ENCODE measurements at places on chromosomes 16 and 17. TPM values are rescaled to one million over a fixed set of nuclear protein-coding genes. Genes with fewer than 3 reads are reported as not detected.

- peaks cover 6% of the 10 kb centered on the region for H3K4me1 ChIP-seq
- H3K36me3 ChIP-seq = no peaks in the 10 kb centered on the region
- no peaks in the 10 kb centered on the region for H3K27me3 ChIP-seq
Measured at GRCh38 chr17:66187718-66188117, 4.2 kb downstream of the CEP112 start.

The BTBD17 gene
- total RNA-seq = not detected

DNA sequence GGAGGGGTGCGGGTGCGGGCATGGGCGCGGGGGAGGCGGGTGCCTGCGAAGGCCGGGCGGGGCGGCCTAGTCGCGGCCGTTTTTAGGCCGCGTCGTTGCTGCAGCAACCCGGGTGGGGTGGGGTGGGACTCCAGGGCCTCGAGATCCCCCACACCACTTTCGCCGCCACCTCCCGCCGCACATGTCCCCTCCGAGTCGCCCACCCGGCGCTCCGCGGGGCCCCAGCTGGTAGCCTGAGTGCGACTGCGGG lies 11.3 kb downstream of the TBX2 start:
- peak overlapping the region; percentile 63 for H3K4me3 ChIP-seq
- DNase-seq = no peak
- no peaks in the 10 kb centered on the region for H3K27me3 ChIP-seq
- peaks cover 19% of the 10 kb centered on the region for H3K4me1 ChIP-seq

The KCNJ18 gene
- total RNA-seq = not detected

The TBC1D3K gene
- not detected for total RNA-seq

DNA sequence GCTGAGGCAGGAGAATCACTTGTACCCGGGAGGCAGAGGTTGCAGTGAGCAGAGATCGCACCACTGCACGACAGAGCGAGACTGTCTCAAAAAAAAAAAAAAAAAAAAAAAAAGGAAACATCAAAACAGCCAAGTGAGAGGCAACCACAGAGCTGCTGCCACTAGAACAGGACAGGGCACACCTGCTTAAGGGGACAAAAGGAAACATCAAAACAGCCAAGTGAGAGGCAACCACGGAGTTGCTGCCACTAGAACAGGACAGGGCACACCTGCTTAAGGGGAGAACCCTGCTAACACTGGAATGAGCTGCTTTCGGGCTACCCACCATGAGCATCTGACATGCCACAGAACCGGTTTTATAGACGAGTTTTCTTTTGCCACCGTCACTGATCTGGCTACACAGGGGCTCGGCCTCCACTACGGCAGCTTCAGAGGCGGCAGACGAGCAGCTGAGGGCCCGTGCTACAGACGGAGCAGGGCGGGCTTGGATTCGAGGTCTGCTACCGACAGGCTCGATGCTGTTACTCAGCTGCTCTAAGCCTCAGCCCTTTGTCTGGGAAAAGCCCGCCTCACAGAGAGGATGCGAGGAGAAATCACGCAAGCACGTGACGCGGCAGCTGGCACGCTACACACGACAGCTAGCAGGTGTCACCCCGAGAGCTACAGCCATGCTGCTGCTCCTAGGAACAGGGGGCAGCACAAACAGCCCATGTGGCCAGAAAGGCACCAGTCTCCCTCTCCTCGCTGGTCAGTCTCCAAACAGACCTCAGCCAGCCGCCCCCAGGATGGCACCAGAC lies 2.0 kb downstream of the P4HB start:
- H3K27ac ChIP-seq = peak overlapping the region; percentile 93
- no peaks in the 10 kb centered on the region for H3K36me3 ChIP-seq
- H3K27me3 ChIP-seq = no peaks in the 10 kb centered on the region
- peak overlapping the region; percentile 87 for H3K4me3 ChIP-seq
- H3K4me1 ChIP-seq = peaks cover 39% of the 10 kb centered on the region

GRCh38 chr17:43356999-43357398 lies 41.8 kb upstream of the ARL4D start:
- H3K36me3 ChIP-seq = no peaks in the 10 kb centered on the region
- no peak overlapping the region for H3K4me3 ChIP-seq
- DNase-seq = no peak
- H3K4me1 ChIP-seq = peaks cover 22% of the 10 kb centered on the region
- no peak overlapping the region for H3K27ac ChIP-seq

- H3K4me3 ChIP-seq = peak overlapping the region; percentile 6
- peaks cover 25% of the 10 kb centered on the region for H3K36me3 ChIP-seq
- H3K4me1 ChIP-seq = peaks cover 3% of the 10 kb centered on the region
- H3K27me3 ChIP-seq = no peaks in the 10 kb centered on the region
Measured at GRCh38 chr17:19385521-19385983, 1.4 kb downstream of the MFAP4 start.

The RHBDF2 gene
- 58.1 TPM for total RNA-seq

The ZNF597 gene
- 2.2 TPM for total RNA-seq

DNA sequence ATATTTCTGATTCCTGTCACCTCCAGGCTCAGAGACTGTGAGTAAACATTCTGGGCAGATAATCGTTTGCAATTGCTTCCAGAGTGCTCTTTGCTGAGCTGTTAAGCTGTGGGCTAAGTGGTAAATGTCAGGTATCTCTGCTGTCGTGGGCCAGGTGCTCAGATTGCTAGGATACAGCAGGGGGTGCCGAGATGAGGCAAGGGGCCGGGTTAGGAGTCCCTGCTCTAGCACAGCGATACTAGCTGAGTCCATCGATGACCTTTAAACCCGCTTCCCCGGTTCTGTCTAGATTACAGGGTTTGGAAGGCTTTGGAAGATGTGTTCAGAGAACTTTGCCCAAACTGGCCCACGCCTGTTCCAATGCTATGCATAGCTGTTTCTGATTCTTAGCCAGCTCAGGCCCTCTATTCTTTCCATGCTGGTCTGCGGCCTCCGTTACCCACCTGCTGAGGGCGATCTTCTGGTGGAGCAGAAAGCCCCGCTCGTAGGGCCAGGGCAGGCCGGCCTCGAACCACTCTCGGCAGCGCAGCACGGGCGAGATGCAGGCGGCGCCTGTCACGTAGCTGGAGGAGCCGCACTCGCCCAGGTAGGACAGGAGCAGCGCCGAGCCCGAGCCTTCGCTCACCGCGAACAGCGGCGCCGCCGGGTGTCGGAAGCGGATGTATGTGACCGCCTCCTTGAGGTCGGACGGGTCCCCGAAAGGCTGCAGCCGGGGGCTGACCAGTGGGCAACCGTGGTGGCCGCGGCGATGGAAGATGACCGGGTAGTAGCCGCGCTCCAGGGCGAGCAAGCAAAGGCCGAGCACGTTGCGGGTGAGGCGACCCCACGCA lies 979 bp downstream of the ABHD15 start:
- DNase-seq = no peak
- no peaks in the 10 kb centered on the region for H3K27me3 ChIP-seq
- H3K27ac ChIP-seq = peak overlapping the region; percentile 83
- peaks cover 23% of the 10 kb centered on the region for H3K4me1 ChIP-seq
- H3K4me3 ChIP-seq = peak overlapping the region; percentile 82
- peaks cover 6% of the 10 kb centered on the region for H3K36me3 ChIP-seq

GRCh38 chr16:86556576-86556975 lies 1.5 kb upstream of the MTHFSD start:
- H3K27ac ChIP-seq = no peak overlapping the region
- no peak for DNase-seq
- no peaks in the 10 kb centered on the region for H3K36me3 ChIP-seq
- H3K4me3 ChIP-seq = no peak overlapping the region
- H3K27me3 ChIP-seq = no peaks in the 10 kb centered on the region
- peaks cover 31% of the 10 kb centered on the region for H3K4me1 ChIP-seq

The ITPRIPL2 gene
- 62.6 TPM for total RNA-seq

The MT1M gene
- total RNA-seq = 66.6 TPM

The WNK4 gene
- total RNA-seq = 6.7 TPM

The LITAFD gene
- not detected for total RNA-seq

The VWA3A gene
- 2.0 TPM for total RNA-seq

DNA sequence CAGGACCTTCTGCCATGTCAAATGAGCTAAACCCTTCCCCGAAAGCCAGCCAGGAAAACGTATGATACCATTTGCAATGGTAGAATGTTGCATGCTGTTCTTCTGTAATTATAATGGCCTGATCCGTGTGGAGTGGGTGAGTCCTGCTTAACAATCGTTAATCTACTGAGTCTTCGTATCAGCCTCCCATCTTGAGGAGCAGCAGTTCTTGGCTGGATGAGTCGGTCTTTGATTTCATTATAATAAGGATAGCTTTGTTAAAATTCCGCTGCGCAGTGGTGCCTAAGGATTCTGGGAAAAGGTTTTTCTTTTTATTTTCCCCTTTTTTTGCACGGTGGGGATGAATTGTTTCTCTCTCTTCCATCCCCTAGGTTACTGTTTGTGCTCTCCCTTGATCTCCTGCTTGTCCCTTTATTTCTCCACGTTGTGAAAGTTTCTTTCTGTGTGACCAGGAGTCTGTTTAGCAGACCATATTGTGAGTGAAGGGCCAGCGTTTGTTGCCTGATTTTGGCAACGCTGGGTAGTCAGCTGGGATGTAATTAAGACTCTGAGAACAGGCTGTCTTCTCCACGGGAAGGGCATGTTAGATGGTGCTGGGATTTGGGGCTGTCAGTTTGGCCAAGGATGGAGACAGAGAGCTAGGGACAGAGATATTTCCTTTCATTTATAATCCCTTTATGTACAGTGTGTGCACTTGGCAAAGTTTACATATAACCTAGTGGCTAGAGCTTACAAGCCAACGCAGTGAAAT lies 263.0 kb downstream of the FTO start:
- no peaks in the 10 kb centered on the region for H3K4me1 ChIP-seq
- DNase-seq = no peak
- no peak overlapping the region for H3K4me3 ChIP-seq
- H3K36me3 ChIP-seq = no peaks in the 10 kb centered on the region

DNA sequence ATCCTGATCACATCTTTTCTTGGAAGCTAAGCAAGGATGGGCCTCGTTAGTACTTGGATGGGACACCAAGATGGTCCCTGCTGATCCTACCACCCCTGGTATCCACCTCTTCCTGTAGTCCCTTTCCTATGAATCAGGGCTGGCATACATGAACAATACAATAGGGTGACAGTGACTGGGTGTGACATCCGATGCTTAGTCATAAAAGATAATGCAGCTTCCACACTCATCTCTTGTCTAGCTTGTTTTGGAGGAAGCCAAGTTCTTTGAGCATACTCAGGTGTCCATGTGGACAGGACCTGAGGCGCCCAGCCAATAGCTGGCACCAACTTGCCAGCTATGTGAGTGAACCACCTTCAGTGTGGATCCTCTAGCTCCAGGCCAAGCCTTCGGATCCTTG lies 62.5 kb upstream of the NFAT5 start:
- no peak overlapping the region for H3K27ac ChIP-seq
- no peaks in the 10 kb centered on the region for H3K4me1 ChIP-seq
- H3K36me3 ChIP-seq = no peaks in the 10 kb centered on the region
- no peak for DNase-seq
- no peak overlapping the region for H3K4me3 ChIP-seq
- H3K27me3 ChIP-seq = no peaks in the 10 kb centered on the region

DNA sequence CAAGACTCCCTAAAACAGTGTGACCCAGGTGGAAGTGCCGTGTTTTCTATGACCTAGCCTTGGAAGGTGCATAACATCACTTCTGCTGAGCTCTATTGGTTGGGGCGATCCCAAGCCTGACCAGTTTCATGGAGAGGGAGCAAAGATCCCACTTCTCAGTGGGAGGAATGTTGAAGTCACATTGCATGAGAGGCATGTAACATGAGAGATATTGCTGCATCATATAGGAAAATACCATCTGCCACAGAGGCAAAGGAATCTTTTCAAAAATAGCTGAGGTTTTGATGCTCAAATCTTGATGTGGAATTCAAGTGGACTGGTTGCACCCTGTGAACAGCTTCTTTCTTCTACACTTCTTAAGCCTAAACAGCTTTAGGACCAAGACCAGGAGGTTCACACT lies 56.4 kb upstream of the NLRP1 start:
- no peaks in the 10 kb centered on the region for H3K27me3 ChIP-seq
- H3K27ac ChIP-seq = no peak overlapping the region
- no peak overlapping the region for H3K4me3 ChIP-seq
- no peaks in the 10 kb centered on the region for H3K4me1 ChIP-seq
- DNase-seq = no peak
- H3K36me3 ChIP-seq = no peaks in the 10 kb centered on the region

- H3K4me1 ChIP-seq = peaks cover 25% of the 10 kb centered on the region
- no peak for DNase-seq
- no peak overlapping the region for H3K4me3 ChIP-seq
- H3K27ac ChIP-seq = no peak overlapping the region
- H3K36me3 ChIP-seq = no peaks in the 10 kb centered on the region
Measured at GRCh38 chr17:48995974-48996721, 1.0 kb upstream of the IGF2BP1 start.

The RNF112 gene
- total RNA-seq = 1.6 TPM

GRCh38 chr17:4309897-4310296 lies 46.1 kb upstream of the ANKFY1 start:
- peaks cover 10% of the 10 kb centered on the region for H3K36me3 ChIP-seq
- H3K27me3 ChIP-seq = no peaks in the 10 kb centered on the region

DNA sequence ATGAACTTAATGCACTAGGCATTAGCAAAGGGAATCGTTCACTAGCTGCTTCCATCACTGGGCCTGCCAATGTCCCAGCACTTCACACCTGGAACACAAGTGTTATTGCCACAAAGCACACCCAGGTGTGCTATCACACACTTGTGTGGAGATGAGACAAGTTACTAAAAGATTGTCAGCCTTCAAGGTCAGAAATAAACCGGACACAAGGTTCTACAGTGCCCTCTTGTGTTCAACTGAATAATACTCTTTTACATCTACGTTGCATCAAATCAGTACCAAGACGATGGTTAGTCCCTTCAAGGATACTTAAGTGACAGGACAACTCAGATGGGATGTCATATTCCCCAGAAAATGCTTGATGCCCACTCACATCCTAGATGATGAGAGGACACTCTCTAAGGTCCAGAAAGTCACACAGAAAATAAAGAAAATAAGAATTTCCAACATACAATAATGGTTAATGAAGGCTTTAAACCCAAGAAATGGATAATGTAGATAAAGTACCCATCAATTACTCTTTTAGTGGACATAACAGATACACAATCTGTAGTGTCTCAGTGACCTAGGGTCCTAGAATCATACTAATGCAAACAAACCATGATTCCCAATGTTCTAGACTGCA lies 16.4 kb upstream of the GLG1 start:
- no peak overlapping the region for H3K4me3 ChIP-seq
- H3K27ac ChIP-seq = no peak overlapping the region
- H3K36me3 ChIP-seq = no peaks in the 10 kb centered on the region
- H3K27me3 ChIP-seq = no peaks in the 10 kb centered on the region

DNA sequence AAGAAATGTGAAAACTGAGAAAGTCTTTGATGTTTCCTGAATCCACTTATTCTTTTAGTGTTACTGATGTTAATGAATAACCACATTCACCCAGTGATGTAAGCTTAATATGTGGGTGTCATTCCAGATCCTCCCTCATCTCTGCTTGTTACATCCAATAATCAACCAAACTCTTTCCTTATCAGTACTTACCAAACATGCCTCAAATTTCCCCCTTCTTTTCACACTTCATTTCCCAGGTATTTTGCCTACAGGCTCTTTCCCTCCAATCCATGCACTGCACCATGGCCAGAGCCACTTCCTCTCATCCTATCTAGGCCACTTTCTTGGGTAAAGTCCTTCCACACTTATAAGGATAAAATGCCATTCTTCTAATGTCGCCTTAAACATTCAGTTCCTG lies 451.5 kb downstream of the NPIPA7 start:
- no peak overlapping the region for H3K27ac ChIP-seq
- no peak overlapping the region for H3K4me3 ChIP-seq
- no peaks in the 10 kb centered on the region for H3K27me3 ChIP-seq
- DNase-seq = no peak
- no peaks in the 10 kb centered on the region for H3K4me1 ChIP-seq
